GM23248 (cell line): ENCODE measurements at places on chromosomes 7 and 10. TPM values are rescaled to one million over a fixed set of nuclear protein-coding genes. Genes with fewer than 3 reads are reported as not detected.
A peak's percentile ranks its signal among the peaks of the same experiment; 100 is the strongest.

GRCh38 chr7:134440476-134440875 is 18.4 kb downstream of the AKR1B1 start:
- H3K27me3 ChIP-seq = no peaks in the 10 kb centered on the region
- H3K36me3 ChIP-seq = peaks cover 24% of the 10 kb centered on the region; the same call in 1 of the 2 replicates
- H3K27ac ChIP-seq = no peak overlapping the region
- no peak overlapping the region for H3K4me3 ChIP-seq
- H3K4me1 ChIP-seq = peaks cover 7% of the 10 kb centered on the region; the same call in 1 of the 2 replicates
- DNase-seq = no peak

DNA sequence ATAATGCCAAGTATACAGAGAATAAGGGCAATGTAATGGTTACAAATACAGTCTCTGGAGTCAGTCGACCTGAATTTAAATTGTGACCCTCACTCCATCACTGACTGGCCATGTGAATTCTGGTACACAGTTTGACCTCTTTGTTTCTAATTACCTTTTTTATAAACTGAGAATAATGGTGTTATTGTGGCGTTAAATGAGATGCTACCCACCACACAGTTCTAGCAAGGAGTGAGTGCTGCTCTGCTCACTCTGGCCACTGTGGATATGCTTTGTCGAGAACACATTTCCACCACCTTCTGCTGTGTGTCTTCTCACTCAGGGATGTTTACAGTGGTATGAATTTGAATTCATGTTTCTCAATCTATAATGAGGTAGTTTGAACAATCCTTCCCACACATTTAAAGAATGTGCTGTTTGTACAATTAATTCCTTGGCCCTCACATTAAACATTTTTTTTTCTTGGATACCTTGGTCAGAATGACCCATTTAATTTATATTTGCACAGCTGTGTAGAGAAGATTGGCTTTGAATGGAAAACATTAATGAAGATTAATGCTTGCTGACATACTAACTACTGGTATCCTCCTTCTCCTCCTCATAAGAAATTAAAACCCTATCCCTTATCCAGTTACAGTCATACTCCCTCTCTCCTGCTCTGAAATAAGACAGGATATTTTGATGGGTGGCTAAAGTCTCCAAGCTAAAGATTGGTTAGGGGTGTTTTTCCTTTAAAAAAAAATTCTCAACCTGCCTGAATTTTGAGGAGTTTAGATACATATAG is 42.4 kb downstream of the PLCE1 start:
- H3K36me3 ChIP-seq = 0 out of 2 replicates have a peak, but pooled peaks cover 5% of the 10 kb centered on the region
- DNase-seq = no peak
- H3K27ac ChIP-seq = no peak overlapping the region
- H3K4me3 ChIP-seq = no peak overlapping the region

Gene MYL7
- total RNA-seq = not detected in 2 replicates

GRCh38 chr10:128626397-128627000 is 500.3 kb upstream of the MKI67 start:
- H3K27ac ChIP-seq = no peak overlapping the region
- DNase-seq = no peak
- H3K27me3 ChIP-seq = no peaks in the 10 kb centered on the region
- H3K4me1 ChIP-seq = peaks cover 14% of the 10 kb centered on the region
- no peaks in the 10 kb centered on the region for H3K36me3 ChIP-seq
- no peak overlapping the region for H3K4me3 ChIP-seq

DNA sequence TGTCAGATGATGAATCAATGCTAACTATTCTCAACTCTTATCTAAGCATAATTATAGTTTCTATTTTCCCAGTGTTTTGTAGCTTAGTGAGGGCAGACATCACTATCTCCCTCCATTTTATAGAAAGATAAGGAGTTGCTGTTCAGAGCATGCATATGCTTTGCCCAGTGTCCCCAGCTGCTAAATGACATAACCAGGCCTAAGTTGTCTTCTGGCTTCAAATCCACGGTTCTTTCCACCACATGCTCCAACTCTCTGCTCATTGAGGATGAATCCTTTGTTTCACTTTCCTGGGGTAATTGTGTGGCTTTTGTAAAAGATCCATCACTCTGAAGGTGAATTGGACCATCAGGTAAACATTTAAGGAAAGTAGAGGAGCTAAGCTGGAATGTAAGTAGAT is 134.0 kb downstream of the SNX10 start:
- no peaks in the 10 kb centered on the region for H3K4me1 ChIP-seq
- no peak overlapping the region for H3K4me3 ChIP-seq
- H3K27ac ChIP-seq = no peak overlapping the region
- DNase-seq = no peak

DNA sequence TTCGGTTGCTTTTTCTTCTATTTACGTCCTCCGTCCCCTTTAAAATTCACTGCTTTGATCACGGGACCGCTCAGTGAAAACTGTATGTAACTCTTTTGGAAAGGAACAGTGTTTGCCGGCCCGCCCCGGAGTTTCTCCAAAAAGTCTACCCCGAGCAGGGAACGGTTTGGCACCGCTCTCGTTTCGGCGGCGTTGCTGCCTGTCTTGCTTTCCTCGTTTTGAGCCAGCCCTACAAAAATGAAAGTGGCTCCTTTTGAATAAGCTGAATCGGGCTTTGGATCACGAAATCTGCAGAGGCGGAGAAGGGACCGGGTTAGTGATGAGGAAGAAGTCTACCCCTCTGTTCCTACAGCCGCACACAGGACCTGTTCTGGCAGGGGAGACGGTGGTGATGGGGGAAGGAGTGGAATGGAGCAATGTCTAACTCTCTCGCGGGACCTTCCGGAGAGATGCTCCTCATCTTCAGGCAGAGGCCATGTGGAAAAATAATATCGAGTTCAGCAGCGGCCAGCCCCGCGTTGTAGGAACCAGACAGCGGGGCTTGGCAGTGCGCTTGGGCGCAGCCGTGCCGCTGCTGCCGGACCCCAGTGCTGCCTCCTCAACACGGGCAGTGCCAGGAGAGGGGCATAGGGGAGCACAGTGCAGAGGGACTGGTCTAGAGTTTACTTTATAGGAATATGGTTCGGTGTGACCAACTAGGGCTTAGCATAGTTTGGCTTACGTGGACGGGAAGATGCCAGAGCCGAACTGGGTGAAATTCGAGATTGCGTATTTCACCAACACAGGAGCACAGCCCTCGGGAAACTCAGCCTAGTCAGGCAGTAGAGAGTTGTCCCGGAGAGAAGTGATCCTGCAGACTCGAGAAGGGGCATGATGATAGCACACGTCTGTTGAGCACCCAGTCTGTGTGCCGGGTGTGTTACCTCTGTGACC is 1.4 kb downstream of the HTRA1 start:
- 0 out of 2 replicates have a peak, but pooled peaks cover 18% of the 10 kb centered on the region for H3K4me1 ChIP-seq
- H3K36me3 ChIP-seq = no peaks in the 10 kb centered on the region
- peak overlapping the region; percentile 74 for H3K4me3 ChIP-seq
- DNase-seq = peak; percentile 78
- peak overlapping the region; percentile 66 for H3K27ac ChIP-seq

DNA sequence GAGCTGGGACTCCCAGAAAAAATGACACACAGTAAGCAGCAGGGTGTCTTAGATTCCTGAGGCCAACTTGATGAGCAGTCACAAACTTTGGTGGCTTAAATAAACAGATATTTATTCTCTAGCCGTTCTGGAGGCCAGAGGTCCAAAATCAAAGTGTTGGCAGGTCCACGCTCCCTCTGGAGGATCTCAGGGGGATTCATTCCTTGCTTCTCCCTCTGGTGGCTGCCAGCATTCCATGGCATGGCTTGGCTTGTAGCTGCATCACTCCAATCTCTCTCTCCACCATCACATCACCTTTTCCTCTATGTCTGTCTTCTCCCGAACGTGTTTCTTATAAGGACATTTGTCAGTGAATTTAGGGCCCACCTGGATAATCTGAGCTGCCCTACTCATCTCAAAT is 98.4 kb downstream of the OSBPL3 start:
- H3K4me3 ChIP-seq = no peak overlapping the region
- H3K27ac ChIP-seq = no peak overlapping the region
- no peaks in the 10 kb centered on the region for H3K36me3 ChIP-seq
- peaks cover 25% of the 10 kb centered on the region for H3K4me1 ChIP-seq
- DNase-seq = no peak

- no peak overlapping the region for H3K4me3 ChIP-seq
- no peak overlapping the region for H3K27ac ChIP-seq
- peak; percentile 10 for DNase-seq
- H3K4me1 ChIP-seq = no peaks in the 10 kb centered on the region
Observed at GRCh38 chr10:127563718-127564553, 14.8 kb downstream of the NPS start.

Gene SORBS1
- 0.13 and 1.2 TPM in 2 replicates for total RNA-seq

GRCh38 chr7:154744256-154744860 is 258.6 kb downstream of the PAXIP1 start:
- DNase-seq = peak; percentile 30
- no peaks in the 10 kb centered on the region for H3K36me3 ChIP-seq
- no peaks in the 10 kb centered on the region for H3K4me1 ChIP-seq

Gene GIMAP2
- total RNA-seq = 0.13 TPM in 1 of 2 replicates, not detected in the other

GRCh38 chr10:13003004-13003403 is 1.5 kb upstream of the CCDC3 start:
- H3K4me1 ChIP-seq = no peaks in the 10 kb centered on the region
- H3K4me3 ChIP-seq = no peak overlapping the region

DNA sequence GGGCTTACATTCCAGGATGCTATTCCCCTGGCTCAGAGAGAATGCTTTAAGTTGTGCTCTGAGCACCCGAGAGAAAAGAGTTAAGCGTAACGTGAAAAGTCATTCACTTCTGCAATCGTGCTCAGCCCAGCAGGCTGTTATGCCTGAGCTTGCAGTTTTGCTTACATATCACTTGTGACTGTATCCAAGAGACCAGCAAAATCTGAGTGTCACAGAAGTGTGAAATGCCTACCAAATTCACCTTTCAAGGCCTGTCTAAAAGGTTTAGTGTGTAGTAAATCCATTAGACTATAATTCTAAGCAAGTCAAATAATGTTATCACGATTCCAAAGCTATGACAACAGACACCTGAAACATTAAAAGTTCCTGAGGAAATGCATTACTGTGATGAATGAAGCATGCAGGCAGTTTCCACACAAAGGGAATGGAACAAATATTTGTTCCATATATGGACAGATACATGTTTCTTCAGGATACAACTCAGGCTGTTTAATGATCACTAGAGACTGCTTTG is 20.1 kb downstream of the ITGB1 start:
- peak overlapping the region; percentile 30 for H3K4me3 ChIP-seq
- peaks cover 42% of the 10 kb centered on the region for H3K36me3 ChIP-seq
- peak overlapping the region; percentile 67 for H3K27ac ChIP-seq
- DNase-seq = peak; percentile 78
- H3K27me3 ChIP-seq = no peaks in the 10 kb centered on the region
- H3K4me1 ChIP-seq = peaks cover 82% of the 10 kb centered on the region

DNA sequence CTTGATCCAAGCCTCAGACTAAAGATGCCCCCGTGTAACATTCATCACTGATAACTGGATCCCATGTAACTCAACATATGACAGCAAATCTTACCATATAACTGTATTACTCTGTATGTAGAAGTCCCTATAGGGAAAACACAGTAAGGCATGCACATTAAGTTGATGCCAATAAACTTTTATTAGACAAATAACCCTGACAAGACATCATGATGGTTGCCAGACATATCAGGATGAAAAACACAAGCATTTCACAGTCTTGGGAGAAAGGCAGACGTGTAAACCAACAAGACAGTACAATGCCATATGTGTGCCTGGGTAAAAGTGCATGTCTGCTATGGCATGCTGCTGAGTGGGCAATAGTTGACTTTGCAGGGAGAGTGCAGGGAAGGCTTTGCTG is 142.2 kb downstream of the HERPUD2 start:
- H3K4me1 ChIP-seq = no peaks in the 10 kb centered on the region
- DNase-seq = no peak
- H3K36me3 ChIP-seq = no peaks in the 10 kb centered on the region
- no peak overlapping the region for H3K4me3 ChIP-seq

- no peaks in the 10 kb centered on the region for H3K27me3 ChIP-seq
- H3K27ac ChIP-seq = no peak overlapping the region
- H3K4me3 ChIP-seq = no peak overlapping the region
Observed at GRCh38 chr7:129848436-129848835, 104.3 kb downstream of the UBE2H start.

Gene GNAI1
- 30.7 and 35.3 TPM in 2 replicates for total RNA-seq

- DNase-seq = peak; percentile 83
- H3K4me3 ChIP-seq = peak overlapping the region; percentile 67
- no peaks in the 10 kb centered on the region for H3K36me3 ChIP-seq
- H3K4me1 ChIP-seq = peaks cover 38% of the 10 kb centered on the region
Observed at GRCh38 chr10:117537904-117538524, 4.5 kb upstream of the EMX2 start.

Gene THNSL1
- total RNA-seq = 2.7 and 3.0 TPM in 2 replicates

GRCh38 chr10:34135515-34135914 is 679.6 kb downstream of the PARD3 start:
- DNase-seq = no peak
- H3K4me1 ChIP-seq = no peaks in the 10 kb centered on the region
- no peaks in the 10 kb centered on the region for H3K36me3 ChIP-seq
- no peak overlapping the region for H3K4me3 ChIP-seq
- H3K27me3 ChIP-seq = no peaks in the 10 kb centered on the region
- no peak overlapping the region for H3K27ac ChIP-seq

GRCh38 chr7:33497051-33497450 is 367.7 kb downstream of the BBS9 start:
- no peak for DNase-seq
- peaks cover 45% of the 10 kb centered on the region for H3K4me1 ChIP-seq
- H3K27me3 ChIP-seq = no peaks in the 10 kb centered on the region
- H3K4me3 ChIP-seq = no peak overlapping the region
- H3K27ac ChIP-seq = no peak overlapping the region
- H3K36me3 ChIP-seq = no peaks in the 10 kb centered on the region

- no peak for DNase-seq
- no peaks in the 10 kb centered on the region for H3K4me1 ChIP-seq
- no peak overlapping the region for H3K4me3 ChIP-seq
- H3K27ac ChIP-seq = no peak overlapping the region
Observed at GRCh38 chr7:1520539-1521234, 9.8 kb upstream of the MAFK start.

Gene PAX4
- not detected in 2 replicates for total RNA-seq

DNA sequence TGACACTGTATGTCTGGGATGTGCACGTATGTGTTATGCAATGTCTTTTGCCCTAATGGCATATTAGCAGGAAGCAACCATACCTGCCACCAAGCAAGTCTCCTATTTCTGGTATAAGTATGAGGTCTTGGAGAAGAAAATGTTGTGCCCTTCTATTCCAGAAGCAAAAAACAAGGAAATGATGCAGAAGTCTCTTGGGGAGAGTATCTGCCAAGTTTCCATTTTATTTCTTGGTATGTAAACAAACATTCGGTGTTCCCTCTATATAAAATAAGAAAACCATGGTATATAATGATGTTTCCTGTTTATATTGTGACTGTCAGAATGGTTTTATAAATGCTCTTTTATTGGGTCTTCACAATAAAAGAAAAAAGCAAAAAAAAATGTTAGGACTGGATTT is 19.3 kb upstream of the MYO3A start:
- no peak overlapping the region for H3K27ac ChIP-seq
- H3K36me3 ChIP-seq = no peaks in the 10 kb centered on the region
- no peaks in the 10 kb centered on the region for H3K4me1 ChIP-seq
- no peak for DNase-seq

- H3K27me3 ChIP-seq = peaks cover 4% of the 10 kb centered on the region; the same call in 1 of the 2 replicates
- no peak overlapping the region for H3K27ac ChIP-seq
- no peaks in the 10 kb centered on the region for H3K36me3 ChIP-seq
Observed at GRCh38 chr7:95509199-95509598, 23.5 kb downstream of the ASB4 start.
